ENCODE measurements at places on chromosomes 13 and 19. TPM values are rescaled to one million over a fixed set of nuclear protein-coding genes. Genes with fewer than 3 reads are reported as not detected.

The VPS36 gene
- 26.8 TPM for total RNA-seq

The OR7A5 gene
- total RNA-seq = not detected

The CAPN12 gene
- total RNA-seq = 0.51 TPM

The FCER2 gene
- not detected for total RNA-seq

GRCh38 chr13:30926781-30927180 is 5.7 kb upstream of the TEX26 start:
- peak; percentile 54 for DNase-seq

- no peak for DNase-seq
Observed at GRCh38 chr13:105971312-105971711, 564.1 kb downstream of the EFNB2 start.

GRCh38 chr19:14517446-14517839 is 754 bp downstream of the DNAJB1 start:
- DNase-seq = no peak

- no peak for DNase-seq
Observed at GRCh38 chr13:113098162-113098732, 7.3 kb upstream of the F7 start.

DNA sequence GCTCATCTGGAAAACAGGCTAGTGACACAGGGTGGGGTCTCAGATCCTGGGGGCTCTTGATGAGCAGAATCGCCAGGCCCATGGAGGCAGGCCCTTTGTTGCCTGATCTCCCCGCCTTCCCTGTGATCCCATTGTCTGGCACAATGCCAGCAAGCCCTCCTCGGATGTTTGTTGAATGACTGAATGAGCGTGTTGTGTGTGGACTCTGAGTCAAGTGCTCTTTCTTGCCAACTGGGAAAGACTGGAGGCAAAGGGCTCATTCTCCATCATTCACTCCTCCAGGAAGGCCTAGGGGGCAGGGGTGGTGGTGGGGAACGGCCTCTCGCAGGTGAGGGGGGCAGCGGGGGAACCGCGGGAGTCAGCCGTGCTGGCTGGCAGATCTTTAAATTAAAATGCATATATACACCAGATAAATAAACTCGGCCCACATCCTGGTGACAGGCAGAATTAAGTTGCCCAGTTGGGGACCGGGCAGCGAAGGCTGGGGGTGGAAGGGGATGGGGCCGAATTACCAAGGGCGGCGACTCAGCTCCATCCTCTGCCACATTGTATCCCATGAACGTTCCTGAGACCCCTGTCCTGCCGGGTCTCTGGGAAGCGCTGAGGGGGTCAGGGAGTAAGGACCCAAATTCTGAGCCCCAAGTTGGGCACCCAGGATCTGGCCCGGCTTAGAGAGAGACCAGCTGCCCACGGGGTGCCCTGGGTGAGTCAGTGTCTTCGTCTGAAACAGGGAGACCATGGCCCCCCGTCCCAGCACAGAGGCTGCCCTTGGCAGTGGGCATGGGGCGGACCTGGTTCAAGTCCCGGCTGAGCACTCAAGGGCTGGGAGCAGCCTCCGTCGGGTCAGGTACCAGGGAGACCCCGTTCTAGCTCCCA is 24.5 kb downstream of the EFNA2 start:
- no peak for DNase-seq

- no peak for DNase-seq
Observed at GRCh38 chr19:18109733-18110608, 12.4 kb downstream of the MAST3 start.

- no peak for DNase-seq
Observed at GRCh38 chr19:35739275-35740107, 2.8 kb downstream of the IGFLR1 start.

Data from epithelial cell of proximal tubule (primary cell).